ENCODE measurements at places on chromosomes 3 and 15.

- no peak for DNase-seq
Observed at GRCh38 chr15:40354408-40355171, 3.4 kb upstream of the DISP2 start.

GRCh38 chr3:182567700-182568099, 225.6 kb upstream of the ATP11B start:
- no peak for DNase-seq

DNA sequence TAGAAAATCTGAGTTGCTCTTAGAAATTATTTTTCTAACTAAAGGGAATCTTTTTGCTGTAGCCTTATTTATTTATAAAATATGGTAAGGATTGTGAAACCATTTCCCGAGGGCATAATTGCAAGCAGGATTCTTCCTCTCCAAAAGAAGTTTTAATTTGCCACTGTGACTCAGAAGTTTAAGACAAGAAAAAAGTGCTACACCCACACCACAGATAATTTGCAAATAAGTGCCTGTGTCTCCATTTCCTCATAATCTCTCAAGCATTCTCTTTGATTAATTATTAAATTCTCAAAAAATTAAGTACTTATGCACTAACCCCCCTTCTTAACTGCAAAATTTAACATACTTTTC, 43.6 kb downstream of the RASA2 start:
- no peak for DNase-seq

DNA sequence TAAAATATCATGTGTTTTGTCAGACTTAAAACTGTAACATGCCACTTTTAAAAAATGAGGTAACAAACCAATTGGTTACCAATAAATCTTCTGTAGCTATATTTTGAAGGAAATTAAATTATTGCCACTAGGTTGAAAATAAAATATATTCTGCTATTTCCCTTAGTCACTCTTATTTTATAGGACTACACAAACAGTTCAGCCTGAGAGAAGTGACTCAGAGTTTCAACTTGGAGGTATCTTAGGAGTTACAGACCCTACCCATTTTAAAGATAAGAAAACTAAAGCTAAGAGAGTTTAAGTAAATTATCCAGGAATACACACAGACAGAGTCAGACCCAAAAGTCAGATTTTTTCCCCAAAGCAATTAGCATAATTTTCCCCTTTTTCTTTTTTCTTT, 65.1 kb downstream of the PIK3CB start:
- DNase-seq = no peak

GRCh38 chr3:98945101-98945524, 43.6 kb upstream of the DCBLD2 start:
- no peak for DNase-seq

DNA sequence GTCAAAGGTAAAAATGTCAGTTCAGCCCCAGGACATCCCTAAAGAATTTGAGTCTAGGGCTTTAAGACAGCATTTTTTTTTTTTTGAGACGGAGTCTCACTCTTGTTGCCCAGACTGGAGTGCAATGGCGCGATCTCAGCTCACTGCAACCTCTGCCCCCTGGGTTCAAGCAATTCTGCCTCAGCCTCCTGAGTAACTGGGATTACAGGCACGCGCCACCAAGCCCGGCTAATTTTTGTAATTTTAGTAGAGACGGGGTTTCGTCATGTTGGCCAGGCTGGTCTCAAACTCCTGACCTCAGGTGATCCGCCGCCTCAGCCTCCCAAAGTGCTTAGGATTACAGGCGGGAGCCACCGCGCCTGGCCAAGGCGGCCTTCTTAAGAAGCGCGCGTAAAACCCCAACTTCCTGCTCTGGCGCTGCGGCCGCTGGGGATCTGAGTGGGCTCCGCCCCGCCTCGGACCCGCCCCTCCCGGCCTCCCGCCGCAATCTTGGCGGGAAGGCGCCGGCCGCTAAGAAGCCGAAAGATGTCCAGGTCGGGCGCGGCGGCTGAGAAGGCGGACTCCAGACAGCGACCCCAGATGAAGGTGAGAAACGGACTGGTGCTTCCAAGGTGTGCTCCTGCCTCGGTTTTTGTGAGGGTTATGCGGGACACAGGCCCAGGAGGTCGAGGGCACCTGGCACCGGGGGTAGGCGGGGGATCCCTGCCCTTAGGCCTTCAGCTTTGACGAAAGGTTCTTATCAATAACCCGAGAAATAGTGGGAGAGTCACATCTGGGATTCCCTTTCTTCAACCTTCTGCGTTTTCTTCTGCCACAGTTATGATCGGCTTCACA, at the start of gene WDR76:
Gene WDR76, plus strand, starts transcription at position 495 of the 834 bp plus-strand sequence. Its CDS starts 31 bp downstream, at position 526.
- peak; percentile 23 for DNase-seq

DNA sequence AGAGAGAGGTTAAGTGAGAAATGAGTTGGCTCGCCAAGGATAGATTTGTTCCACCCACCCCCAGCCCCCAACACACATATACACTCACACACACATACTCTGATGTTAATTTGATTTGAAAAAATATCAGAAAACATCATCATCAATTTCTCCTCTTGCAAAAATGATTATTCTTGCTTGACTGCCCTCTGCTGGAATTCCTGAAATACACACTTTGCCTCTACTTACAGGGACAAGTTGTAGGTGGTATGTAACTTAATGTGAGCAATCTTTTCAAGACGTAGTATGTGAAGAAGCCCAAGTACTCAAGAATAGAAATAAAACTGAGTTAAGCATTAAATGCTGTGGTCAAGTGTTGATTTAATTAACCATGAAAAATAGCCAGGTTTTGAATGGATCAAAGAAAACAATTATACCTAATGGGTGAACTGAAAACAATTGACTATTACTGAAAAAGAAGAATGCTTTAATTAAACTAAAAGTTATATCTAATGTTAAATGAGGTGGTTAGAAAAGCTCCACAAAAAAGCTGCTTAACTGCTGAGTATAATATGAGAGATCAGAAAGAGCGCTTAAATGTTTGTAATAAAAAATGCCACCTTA, 46.6 kb upstream of the MDFIC2 start:
- DNase-seq = no peak

GRCh38 chr3:2771193-2771592, 339.0 kb downstream of the IL5RA start:
- no peak for DNase-seq

- DNase-seq = no peak
Observed at GRCh38 chr15:101426761-101427333, 62.7 kb downstream of the PCSK6 start.

- DNase-seq = peak; percentile 86
Observed at GRCh38 chr15:90885432-90886290, 1.4 kb downstream of the FES start.

DNA sequence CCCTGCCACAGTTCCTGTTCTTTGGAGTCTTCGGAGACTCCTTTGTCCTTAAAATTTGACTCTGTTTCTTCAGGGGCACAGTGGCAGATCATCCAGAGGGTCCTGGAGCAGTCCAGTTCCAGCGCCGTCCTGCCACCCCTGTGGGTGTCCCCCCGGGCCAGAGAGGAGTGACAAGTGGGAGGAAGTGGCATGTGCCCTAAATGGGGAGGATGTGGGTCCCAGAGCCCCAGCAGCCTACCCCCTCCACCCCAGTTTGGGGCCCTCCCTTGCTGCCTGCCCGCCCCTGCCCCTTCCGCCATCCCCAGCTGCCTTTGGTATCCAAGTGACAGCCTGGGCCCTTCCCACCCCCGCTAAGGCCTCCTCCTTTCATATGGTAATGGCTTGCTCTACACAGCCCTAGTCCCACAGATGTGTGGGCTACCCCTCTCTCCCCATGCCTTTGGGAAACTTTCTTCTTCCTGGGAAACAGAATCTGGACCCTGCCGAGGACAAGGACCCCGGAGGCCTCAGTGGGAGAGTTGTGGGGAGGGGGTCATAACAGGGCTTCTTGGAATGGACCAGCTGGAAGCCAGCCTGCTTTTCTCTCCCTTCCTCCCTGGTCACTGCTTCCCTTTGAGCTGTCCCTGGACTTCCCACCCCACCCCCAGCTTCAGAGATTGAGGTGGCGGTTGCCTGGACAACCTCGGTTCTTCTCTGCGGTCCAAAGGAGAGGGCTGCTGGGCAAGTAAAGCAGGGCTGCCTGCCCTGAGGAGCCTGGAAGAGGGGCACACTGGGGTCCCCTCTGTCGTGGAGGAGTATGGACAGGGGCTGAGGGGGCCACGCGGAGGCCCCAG, 43.2 kb downstream of the KLHL25 start:
- DNase-seq = no peak

DNA sequence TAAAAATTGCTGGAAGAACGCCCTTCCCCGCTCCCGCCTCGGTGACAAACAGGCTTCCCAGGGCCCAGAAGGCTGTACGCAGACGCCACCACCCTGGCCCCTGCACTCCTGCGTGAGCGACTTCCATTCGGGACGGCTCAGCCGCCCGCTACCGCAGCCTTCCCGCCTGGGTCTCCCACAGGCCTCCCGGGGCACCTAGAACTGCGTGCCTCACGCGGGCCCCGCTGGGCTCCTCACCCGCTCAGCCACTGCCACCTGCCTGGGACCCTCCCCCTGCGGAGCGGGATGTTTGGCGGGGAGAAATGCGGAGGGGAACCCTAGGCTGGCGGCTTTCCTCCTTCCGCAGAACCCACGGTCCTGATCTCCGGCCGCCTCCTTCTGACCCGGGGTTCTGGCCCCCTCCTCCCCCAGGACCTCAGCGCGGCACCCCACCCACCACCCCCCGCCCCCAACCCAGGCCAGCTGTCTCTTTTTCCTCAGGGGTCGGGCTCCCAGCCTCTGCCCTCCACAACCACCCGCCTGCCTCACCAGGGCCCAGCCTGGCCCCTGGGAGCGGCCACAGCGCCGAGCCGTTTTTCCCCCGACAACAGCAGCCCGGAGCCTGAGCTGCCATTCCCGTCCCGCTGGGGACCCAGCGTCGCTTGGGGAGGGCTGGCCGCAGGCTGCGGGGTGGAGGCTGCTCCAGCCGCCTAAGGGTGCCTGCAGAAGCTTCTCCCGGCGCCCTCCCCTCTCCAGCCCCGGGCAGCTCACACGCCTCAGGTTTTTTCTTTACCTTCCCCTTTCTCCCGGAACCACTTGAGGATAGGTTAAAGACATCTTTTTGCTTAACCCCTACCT, 27.6 kb upstream of the RAB7A start:
- no peak for DNase-seq

GRCh38 chr3:110855207-110855606, 216.4 kb upstream of the NECTIN3 start:
- no peak for DNase-seq

DNA sequence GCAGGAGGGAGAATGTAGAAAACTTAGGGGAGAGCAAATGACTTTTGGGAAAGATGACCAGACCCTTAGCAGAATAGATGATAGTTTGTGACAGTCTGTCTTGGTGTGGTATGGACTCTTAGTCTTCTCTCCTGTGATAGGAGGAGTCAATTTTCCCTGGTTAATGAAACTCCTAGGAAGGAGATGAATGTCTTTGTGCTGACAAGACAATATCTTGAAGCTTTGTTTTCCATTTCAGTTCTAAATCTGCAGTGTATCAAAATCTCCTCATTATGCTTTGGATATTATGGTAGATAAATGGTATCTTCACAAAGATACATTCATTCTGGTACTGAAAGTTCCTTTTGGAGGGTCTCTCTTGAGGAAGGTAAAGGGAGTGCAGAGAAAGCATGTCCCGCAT, 77.8 kb upstream of the ZNF717 start:
- DNase-seq = no peak

- DNase-seq = no peak
Observed at GRCh38 chr3:21672303-21672702, 78.7 kb downstream of the ZNF385D start.

DNA sequence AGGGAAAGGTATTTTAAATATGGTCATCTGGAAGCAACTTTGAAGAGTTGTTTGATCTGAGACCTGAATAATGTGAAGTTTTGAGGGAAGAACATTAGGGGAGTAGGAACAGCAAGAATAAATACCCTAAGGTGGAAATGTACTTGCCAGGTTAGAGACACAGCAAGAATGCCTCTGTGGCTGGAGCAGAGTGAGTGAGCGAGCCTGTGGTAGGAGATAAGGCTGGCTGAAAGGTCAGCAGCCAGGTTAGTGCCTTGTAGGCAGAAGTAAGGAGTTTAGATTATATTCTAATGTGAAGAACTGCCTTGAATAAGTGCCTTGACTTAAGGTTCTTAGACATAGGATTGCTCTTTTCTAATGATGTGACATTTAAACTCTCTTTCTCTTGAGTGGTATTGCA, 18.3 kb downstream of the LRRC49 start:
- no peak for DNase-seq

DNA sequence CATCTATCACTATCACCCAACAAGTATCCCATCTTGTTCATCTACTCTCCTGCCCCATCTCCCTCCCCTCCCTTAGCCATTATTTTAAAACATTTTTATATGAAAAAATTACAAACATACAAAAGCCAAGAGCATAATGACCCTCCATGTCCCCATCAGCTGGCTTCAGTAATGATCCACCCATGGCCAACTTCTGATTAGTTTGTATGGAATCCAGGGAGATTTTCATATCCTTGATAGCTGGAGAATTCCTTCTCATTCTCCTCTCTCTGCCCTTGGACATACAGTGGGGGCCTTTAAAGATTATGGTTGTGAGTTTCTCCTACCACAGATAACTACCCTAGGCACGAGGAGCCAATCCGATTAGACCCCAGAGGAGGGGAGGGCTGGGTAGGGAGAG, 40.2 kb downstream of the IRAK2 start:
- no peak for DNase-seq

DNA sequence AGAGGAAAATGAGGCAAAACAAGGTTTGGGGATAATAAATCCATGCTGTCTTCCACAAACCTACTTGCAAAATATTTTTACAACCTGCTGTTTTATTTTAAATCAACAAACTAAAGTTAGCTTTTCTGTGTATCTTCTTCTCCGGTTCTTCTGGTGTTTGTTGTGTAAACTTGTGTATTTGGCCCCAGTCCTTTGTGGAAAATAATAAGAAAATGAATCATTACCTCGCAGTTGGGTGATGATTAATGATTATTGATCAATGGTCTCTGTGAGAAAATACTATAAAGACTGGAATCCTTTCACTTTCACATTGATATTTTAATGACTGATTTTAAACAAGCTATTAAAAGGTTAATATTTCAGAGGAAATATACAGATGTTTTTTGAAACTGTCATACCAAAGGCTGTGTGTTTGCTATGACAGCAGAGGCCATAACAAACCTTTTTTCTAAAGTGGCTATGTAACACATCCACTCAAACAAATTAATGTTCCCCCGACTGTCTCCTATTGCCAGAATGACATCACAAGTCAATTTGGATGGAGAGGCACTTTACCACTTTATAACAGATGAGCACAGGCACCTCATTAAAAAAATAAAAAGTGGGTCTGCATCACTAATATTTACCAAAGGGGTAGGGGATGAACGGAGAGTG, 152.5 kb downstream of the MEX3B start:
- no peak for DNase-seq

- no peak for DNase-seq
Observed at GRCh38 chr3:175818811-175819464, 959.8 kb downstream of the NAALADL2 start.
